Activated naive CD4-positive, alpha-beta T cell treated with anti-CD3 and anti-CD28 coated beads, Interleukin-2, amount 50 U/mL, for 72 hours (primary cell): ENCODE measurements at places on chromosomes 5 and 9.

- no peak for DNase-seq
These were observed 27.6 kb downstream of the ZNF622 start for GRCh38 chr5:16437977-16438376.

DNA sequence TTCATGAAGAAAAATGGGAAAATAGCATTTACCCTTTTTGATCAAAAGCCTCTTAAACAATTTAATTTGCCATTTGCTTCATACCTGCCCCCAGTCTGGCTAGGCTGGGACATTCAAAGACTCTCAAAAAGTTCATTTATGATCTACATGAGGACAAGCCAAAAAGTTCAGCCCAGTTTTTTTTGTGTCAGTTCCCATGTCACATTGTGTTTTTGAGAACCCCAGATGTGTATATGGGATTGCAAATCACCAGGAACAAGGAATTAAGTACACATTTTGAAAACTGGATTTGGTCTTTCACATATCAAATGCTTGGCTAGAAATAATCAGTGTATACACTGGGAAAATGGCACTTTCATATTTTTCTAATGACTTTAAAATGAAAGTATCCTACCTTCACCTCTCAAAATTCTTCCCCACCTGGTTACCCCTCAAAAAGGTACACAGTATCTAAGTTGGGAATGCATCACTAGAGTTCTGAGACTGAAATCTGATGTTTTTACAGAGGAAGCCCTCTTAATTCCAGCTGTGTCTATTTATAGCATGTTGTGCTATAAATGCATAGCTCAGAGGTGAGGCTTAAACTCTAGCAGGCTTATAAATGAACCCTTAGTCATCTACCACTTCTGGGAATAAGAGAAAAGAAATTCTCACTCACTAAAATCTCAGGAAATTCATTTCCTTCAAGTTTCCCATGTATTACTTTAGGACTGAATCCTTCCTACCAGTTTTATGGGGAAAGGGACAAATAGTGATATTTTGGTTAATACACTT is 9.3 kb downstream of the STOM start:
- no peak for DNase-seq

- no peak for DNase-seq
These were observed 350.0 kb downstream of the DEPDC1B start for GRCh38 chr5:60349891-60350415.

DNA sequence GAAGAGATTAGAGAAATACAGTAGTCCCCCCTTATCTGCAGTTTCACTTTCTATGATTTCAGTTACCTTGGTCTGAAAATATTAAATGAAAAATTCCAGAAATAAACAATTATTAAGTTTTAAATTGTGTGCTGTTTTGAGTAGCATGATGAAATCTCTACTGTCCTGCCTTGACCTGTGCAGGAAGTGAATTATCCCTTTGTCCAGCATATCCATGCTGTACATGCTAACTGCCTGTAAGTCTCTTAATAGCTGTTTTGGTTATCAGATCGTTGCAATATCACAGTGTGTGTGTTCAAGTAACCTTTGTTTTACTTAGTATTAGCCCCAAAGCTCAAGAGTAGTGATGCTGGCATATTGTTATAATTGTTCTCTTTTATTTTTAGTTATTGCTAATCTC is 11.2 kb upstream of the JAK2 start:
- no peak for DNase-seq

GRCh38 chr5:107570805-107571531 is 99.8 kb downstream of the EFNA5 start:
- DNase-seq = no peak

DNA sequence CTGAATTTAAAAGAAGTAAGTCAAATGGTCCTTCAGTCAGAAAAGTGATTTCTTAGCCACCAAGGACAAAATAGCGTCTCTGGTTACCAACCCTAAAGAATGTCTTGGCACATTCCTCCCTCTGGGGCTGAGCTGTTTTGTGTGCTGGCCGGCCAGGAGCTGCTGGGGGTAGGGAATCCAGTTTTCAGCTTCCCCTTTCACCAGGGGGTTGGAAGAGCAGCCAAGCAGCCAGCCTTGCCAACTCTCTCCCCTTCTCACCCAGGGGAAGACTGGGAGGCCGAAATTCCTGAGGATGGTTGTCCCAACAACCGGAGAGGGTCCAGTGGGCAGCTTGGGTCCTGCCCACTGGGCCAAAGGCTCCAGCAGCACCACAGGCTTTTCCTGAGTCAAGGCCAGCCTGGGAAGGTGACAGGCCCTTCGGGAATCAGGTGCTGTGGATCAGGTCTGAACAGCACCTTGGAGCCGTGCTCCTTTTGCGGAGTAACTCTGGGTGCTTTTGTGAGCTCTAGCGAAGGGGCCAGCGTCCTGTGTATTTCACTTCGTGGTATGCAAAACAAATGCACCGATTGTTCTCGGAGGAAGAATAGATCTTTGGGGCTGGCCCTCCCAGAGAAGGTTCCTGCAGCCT is 4.2 kb downstream of the WWC1 start:
- DNase-seq = no peak

DNA sequence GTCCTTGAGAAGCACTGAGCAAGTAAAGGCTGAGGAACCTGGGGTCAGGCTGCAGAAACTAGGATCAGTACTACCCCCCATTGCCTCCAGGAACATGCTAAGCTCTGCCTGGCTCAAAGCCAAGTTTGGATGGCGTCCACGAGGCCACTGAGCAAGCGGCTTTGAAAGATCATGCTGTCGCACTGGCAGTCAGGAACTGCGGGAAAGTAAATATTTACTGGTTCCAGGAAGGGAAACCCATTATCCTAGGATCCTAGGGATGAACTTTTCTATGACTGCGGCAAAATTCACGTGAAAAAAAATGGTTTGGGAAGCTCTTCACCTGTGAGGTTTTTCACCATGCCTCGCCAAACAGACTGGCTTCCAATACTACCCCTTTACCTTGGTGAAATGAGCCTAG is 75.3 kb upstream of the PJA2 start:
- DNase-seq = no peak

DNA sequence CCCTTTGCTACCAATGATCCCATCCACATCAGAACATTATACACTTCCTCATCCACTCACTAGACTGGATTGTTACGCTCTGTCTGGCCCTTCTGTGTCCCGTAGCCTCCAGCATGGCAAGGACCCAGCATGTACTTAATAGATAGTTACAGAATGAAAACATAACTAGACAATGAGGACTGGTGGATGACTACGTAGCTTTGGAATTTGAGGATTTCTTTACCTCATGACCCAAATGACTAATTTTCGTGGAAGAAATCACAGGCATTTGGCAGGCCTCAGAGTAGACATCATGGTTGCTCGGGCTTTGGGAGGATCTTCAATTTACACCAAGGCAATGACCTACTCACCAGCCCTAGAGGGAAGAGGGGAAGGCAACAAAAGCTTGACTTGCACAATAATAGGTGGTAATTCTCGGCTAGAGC is 299.8 kb downstream of the TLE1 start:
- DNase-seq = no peak

DNA sequence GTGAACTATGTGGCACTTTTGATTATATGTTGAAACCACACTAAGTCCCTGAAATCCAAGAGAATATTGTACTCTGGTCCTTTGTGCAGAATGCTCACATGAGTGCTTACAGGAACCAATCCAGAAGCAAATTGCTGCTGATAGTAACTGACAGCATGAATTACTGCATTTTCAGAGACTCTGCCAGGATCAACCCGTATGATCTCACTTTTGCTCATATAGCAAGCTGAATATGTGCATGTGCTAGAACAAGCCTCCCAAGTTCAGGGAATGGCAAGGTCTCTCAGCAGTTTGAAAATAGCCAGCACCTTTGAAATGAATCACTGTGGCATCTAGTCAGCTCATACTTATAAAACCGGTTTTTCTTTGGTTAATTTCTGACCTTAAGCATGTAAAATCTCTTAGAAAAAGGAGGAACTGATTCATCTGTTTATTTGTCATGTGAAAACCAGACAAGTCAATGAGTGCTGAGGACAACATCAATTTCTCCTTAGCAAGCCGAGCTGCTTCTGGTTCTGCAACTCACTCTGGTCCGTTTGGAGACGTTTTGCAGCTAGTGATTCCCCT is 215.7 kb upstream of the ELL2 start:
- DNase-seq = no peak

DNA sequence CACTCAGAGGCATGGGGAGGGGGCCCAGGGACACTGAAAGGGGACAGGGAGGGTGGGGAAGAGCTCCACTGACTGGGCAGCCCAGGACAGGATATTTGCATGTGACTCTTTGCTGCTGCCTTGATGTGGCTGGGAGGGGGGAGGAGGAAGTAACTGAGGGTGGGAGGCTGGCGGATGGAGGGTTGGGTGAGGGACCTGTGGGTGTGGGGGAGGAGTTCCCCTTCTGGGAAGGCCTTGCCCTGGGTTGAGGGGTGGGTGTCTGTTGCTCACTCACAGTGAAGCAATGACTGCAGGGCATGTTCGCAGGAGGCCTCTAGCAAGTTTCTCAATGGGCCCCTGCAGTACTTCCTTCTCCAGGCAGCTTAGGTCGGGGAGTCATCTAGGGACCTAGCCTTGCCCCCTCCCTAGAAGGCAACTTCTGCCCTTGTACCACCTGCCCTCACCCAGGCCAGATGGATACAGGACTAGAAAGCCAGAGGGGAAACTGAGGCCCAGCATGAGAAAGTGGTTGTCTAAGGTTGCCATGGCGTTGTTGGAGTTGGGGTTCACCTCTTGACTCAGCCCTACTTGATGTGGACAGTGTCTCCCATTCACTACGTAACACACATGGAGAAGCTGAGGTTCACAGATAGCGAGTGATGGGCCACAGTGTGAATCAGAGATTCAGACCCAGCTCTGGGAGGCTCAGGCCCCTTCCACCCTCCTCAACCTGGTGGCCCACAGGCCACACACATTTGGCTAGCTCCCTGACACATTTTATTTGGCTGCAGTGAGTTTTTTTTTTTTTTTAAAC is 3.0 kb downstream of the GRK6 start:
- DNase-seq = peak; percentile 93

- no peak for DNase-seq
These were observed 150.3 kb upstream of the ADRA1B start for GRCh38 chr5:159765760-159766517.

- DNase-seq = no peak
These were observed 98.8 kb downstream of the KLF4 start for GRCh38 chr9:107390778-107391177.

DNA sequence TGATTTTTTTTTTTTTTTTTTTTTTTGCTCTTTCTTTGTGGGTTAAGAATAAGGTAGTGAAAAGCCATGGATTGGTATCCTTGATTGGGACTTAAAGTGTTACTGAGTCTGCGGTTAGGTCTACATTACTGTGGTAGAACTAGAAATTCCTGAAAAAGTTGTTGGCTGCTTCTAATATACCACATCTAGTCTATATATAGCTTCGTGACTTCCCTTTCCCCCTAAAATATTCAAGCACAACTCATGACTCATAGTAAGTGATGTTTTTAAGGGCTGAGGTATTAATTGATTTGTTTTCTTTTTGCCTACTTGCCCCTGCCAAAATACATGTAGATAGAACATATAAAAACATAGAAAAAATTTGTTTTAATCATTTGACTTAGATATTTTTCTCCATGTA is 247.6 kb downstream of the TMEM232 start:
- DNase-seq = no peak

- DNase-seq = peak; percentile 94
These were observed 4.4 kb downstream of the ATOSB start for GRCh38 chr9:35111001-35111933.

DNA sequence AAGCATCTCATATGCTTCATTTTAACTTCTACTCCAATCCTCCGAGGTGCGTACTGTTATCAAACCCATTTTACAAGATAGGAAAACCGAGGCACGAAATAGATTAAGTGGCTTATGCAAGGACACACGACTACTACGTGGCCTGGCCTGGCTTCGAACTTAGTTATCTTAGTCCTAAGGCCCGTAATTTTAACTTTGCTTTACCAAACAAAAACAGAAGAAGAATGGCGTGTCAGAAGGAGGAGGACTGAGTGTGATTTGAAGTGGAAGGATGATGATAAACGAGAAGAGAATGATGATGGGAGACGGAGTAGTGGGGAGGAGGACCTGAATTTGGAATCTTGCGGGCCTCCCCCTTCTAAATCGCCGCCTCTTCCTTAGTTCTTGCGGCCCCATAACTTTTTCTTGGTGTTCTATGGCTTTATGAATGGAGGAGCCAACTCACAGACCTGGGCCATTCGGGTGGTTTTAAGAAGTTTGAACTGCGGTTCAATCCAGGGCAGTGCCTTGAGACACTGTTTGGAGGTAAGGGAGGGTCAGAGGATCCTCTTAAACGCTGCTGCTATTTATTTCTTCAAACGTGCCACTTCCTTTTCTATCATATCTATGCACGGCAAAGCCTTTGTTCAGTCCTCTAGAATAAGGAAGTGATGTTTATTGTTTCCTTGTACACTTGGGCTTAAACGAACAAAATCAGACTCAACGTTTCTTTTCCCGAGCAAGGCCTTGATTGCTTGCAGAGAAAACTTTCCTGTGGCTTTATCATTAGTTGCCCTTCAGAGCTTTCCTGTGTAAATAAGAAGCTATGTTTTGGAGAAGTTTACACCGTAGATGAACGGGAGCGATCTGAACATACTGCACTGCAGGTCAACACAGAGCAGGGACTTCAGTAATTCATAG is 795 bp downstream of the CNOT8 start:
- DNase-seq = no peak

GRCh38 chr9:95645992-95646391 is 129.2 kb upstream of the PTCH1 start:
- no peak for DNase-seq

- no peak for DNase-seq
These were observed 91.5 kb upstream of the TUT7 start for GRCh38 chr9:86445671-86446070.
